ENCODE measurements at places on chromosomes 6 and 20. TPM values are rescaled to one million over a fixed set of nuclear protein-coding genes. Genes with fewer than 3 reads are reported as not detected.

GRCh38 chr6:89475634-89476033 is 42.7 kb downstream of the ANKRD6 start:
- no peak for DNase-seq

GRCh38 chr20:35345189-35345588 is 53.0 kb upstream of the FAM83C start:
- no peak for DNase-seq

DNA sequence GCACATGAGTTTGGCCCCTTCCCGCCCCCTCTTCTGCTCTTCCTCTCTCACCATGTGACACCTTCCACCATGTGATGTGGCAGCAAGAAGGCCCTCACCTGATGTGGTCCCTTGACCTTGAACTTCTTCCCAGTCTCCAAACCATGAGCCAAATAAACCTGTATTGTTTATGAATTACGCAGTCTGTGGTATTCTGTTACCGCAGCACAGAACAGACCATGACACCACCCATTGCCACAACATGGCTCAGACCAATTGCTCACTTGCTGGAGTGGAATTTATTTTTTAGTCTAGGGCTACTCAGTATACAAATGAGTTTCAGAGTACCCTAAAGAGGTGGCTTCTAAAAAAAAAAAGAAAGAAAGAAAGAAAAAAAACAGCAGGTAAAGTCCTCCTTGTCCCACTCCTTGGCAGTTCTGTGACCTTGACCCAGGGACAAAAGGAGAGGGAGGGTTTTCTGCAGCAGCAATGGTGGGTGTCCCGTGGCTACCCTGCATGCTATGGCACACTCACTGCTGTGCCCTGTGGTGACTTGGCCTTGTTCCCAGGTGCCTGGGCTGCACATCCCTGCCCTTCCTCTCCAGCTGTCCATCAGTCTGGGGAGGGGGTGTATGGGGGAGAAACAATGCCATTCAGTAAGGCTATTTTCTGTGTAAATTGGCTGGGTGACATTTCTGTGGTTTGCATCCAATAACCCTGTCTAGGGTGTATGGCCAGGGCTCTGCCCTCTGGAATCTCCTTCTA is 5.4 kb upstream of the VSX1 start:
- DNase-seq = no peak

GRCh38 chr6:88982720-88983119 is 19.3 kb upstream of the RNGTT start:
- no peak for DNase-seq

DNA sequence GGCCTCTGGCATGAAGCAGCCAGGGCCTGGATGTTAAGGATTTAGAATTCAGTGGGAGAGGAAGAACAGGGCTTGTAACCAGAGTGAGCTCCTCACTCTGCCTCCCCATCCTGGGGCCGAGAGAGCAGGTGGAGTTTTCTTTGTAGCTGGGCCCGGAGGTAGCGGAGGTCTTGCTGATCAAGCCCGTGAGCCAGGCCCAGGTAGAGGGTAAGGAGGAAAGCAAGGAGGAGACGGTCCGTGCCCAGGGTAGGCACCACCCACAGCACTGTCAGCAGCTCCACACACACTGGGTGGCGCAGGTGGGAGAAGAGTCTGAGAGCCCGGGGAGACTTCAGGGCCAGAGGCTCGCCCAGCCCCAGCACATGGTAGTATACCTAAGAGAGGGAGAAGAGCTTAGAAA is 2.1 kb upstream of the PPP1R18 start:
- no peak for DNase-seq

GRCh38 chr6:127900935-127901334 is at the start of gene THEMIS:
TSS of gene THEMIS (minus strand) at chr6:127901058. CDS start at chr6:127900932, 126 bp downstream.
- DNase-seq = no peak

DNA sequence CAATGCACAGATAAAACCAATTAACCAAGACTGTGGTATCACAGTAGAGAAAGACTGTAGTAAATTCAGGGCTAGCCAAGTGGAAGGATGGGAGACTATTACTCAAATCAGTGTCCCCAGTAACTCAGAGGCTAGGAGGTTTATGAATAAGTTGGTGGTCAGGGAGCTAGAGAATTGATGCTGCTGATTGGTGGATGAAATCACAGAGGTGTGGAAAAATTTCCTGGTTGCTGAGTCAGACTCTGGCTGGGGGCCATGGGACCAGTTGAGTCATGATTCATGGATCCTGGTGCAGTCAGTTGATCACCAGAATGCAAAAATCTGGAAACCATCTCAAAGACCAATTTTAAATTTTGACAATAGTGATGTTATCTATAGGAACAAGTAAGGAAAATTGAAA is 555.9 kb downstream of the C6orf118 start:
- peak; percentile 6 for DNase-seq

DNA sequence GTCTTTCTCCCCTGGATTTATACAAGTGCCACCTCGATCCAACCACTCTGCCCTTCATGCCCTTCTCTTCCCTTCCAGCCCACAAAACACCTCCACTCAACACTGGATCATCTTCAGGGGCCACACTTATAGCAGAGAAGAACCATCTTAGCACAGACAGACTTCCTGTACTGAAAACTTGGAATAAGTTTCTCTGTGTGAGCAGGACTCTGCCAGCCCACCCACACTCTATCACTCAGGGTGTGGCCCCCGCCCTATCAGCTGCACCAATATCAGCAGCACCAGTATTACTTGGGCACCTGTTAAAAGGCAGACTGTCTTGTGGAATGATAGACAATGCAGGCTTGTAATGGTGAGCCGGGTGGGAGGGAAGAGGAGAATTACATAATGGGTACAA is 86.7 kb downstream of the SCML4 start:
- no peak for DNase-seq

- DNase-seq = no peak
Measured at GRCh38 chr6:5088780-5089179, 3.6 kb downstream of the PPP1R3G start.

- DNase-seq = no peak
Measured at GRCh38 chr6:62367601-62368000, 81.6 kb upstream of the KHDRBS2 start.

DNA sequence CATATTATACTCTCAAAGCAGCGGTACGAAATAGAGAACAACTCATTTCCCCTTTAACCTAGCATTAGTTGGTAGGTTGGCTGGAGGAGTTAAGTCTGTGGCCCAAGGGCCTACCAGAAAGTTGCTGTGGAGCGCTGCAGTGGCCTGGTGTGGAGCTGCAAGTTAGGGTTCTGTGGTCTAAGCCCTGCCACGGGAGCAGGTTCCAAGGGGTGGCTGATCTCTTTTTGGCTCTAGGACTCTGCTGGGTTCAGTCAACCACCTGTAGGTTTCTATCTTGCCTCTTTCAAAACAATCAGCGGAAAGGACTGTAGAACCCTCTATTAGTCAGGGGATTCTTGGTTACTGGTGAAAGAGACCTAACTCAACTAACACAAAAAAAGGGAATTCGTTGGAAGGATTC is 54.5 kb upstream of the TULP4 start:
- DNase-seq = no peak

- no peak for DNase-seq
Measured at GRCh38 chr20:45032781-45033180, 66.5 kb downstream of the STK4 start.

DNA sequence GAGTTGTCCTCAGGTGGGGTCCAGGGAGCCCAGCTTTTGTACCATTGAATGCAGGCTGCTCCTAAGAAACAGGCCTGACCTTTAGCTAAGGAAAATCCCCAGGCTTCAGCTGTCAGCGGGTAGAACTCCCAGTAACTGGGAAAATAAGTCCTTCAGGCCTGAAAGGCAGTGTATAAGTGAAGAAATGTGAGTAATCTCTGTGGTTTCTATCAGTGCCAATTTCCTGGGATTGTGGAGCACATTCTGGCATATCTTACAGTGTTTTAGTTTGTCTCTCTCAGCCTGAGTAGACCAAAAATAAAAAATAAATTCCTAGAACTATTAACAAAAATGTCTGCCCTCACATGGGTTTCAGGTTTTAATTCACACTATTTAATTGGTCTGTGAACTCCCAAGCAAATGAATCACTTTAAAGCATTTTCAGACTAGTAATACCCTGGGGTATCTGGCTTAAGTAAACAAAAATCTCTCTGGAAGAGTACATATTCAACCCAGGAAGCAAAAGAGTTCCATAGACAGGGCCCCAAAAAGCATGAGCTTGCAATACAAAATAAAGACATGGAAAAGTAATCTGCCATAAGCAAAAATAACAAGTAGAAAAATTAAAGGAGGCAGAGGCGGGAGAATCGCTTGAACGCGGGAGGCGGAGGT is 566.2 kb upstream of the NOX3 start:
- DNase-seq = no peak

GRCh38 chr6:44190715-44191114 is 26.0 kb upstream of the MYMX start:
- no peak for DNase-seq

GRCh38 chr6:163092876-163093275 is 321.6 kb upstream of the QKI start:
- no peak for DNase-seq

DNA sequence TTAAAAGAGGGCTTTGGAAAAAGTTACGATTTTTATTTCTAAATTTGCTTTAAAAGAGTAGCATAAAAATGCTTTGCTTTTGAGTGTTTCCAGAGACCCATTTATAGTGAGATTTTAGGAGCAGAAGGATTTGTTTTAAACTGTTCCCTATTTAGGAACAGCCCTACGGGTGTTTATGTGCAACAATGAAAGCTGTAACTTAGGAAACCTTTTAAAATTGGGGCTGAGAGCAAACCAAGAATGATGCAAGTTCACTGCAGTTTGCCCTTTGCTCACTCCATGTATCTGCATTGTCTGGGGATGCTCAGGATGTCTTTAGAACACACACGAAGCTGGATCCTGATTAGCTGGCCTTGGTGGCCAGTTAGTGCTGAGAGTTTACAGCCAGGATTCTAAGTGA is 40.9 kb downstream of the GHRH start:
- DNase-seq = no peak

GRCh38 chr6:703552-703951 is 10.6 kb upstream of the EXOC2 start:
- no peak for DNase-seq

GRCh38 chr6:150293423-150294173 is 75.2 kb upstream of the IYD start:
- DNase-seq = no peak

DNA sequence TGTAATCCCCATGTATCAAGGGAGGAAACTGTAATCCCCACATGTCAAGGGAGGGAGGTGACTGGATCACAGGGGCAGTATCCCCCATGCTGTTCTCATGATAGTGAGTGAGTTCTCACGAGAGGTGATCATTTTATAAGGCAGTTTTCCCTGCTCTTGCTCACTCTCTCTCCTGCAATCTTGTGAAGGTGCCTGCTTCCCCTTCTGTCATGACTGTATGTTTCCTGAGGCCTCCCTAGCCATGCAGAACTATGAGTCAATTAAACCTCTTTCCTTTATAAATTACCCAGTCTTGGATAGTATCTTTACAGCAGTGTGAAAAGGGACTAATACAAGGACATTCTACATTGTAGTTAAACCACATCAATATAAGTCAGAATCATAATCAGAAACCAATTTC is 112.4 kb downstream of the BTBD9 start:
- DNase-seq = no peak

- DNase-seq = no peak
Measured at GRCh38 chr6:45616209-45616608, 238.5 kb upstream of the SUPT3H start.

DNA sequence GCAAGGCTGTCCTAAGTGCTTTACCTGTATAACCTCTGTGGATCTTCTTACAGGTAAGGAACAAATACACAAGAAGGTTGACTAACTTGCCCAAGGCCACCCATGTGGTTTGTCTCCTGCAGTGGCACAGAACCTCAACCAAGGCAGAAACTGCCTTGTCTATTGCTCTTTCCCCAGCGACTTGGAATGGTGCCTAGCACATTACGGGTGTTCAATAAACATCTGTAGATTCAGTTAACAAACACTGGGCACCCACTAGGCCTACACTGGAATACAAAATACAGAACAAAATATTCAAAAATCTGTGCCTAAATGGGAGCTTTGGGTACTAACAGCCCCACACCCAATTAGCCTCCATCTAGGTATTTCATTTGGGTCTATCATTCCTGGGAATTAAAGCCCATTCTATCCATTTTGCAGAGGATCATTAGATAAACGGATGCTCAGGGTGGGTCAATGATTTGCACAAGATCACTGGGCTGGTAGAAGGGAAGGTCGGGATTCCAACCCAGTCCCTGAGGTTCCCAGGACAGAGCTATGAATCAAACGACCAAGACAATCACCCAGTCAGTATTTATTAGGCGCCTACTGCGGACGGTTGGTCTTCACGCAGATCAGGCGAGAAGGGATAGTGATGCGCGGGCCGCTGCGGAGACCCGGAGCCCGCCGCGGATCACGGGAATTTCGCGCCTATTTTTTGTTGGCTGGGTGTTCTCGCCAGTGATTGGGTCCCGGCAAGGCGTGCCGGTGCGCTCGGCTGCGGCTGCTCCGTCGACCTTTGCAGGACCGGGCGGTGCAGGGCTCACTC is at the start of gene STK35:
Gene STK35, plus strand, starts transcription at position 771 of the 808 bp plus-strand sequence. CDS start 55 bp downstream, outside the sequence.
- peak; percentile 69 for DNase-seq

GRCh38 chr6:131062241-131063027 is 611 bp downstream of the EPB41L2 start:
- DNase-seq = no peak

GRCh38 chr6:154550779-154551178 is 40.3 kb upstream of the CNKSR3 start:
- no peak for DNase-seq

- DNase-seq = peak; percentile 66
Measured at GRCh38 chr6:81172056-81172740, 580.3 kb downstream of the TENT5A start.

EMILIN3 gene
- total RNA-seq = not detected

BANF2 gene
- not detected for total RNA-seq

GDAP1L1 gene
- not detected for total RNA-seq

GMPR gene
- 3.9 TPM for total RNA-seq

MYCT1 gene
- not detected for total RNA-seq

CNKSR3 gene
- total RNA-seq = 4.0 TPM

ZBTB46 gene
- 2.5 TPM for total RNA-seq

BAG2 gene
- total RNA-seq = 12.1 TPM

ASIP gene
- total RNA-seq = not detected

FOXA2 gene
- 1.1 TPM for total RNA-seq

GRM1 gene
- not detected for total RNA-seq

Data from Calu3 (cell line).